ENCODE measurements at places on chromosomes 6 and 20.

DNA sequence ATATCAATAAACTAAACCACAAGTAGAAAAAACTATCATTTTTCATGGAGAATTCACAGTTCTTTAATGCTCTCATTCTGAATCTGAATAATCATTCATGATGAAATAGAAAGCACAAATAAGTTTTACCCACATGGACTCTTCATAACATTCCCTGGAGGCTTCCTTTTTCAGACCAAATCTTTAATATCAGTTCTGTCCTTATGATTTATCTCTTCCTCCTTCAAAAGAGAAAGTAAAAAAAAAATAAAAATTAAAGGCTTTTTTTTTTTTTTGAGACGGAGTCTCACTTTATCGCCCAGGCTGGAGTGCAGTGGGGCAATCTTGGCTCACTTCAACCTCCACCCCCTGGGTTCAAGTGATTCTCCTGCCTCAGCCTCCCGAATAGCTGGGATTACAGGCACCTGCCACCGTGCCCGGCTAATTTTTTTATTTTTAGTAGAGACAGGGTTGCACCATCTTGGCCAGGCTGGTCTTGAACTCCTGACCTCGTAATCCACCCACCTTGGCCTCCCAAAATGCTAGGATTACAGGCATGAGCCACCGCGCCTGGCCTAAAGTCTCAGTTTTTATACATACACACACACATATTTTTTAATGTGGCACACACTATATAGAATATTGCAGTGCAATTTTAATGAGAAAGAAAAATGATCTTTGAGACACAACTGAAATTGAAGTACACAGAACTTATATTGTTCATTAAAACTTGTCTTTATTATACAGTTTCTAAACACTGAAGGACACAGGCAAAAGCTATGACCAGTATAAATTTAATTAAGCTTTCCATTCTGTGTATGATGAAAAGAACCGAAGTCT is 31.9 kb upstream of the ZNF217 start:
- no peak for DNase-seq

DNA sequence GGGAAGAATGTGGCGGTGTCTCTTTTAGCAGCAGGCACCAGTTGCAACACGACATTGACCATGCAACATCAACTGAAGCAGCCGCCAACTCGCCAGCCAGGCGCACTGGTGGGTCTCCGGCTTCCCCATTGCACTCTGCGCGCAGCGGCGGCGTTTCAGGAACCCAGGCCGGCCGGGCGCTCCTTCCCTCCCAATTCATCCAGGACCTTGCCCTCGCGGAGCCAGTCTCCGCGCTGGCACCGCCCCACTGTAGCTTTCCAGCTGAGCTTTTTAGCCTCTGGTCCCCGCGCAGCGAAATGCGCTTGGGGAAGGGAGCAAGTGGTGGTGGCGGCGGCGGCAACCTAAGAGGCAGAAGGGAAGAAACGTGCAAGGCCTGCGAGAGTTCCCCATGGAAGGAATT is 297.9 kb upstream of the RIMS1 start:
- DNase-seq: no peak

DNA sequence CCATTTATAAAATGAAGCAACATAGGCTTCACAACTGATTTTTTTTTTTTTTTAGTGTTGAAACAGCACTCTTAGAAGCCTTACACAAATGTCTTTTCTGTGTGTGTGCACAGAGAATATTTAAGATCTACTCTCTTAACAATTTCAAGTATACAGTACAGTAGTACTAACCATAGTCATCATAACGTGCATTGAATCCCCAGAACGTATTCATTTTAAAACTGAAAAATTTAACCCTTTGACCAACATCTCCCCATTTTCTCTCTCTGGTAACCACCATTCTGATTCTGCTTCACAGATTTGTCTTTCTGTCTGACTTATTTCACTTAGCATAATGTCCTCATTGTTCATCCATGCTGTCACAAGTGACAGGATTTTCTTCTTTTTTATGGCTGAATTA is 475.6 kb downstream of the RFPL4B start:
- no peak for DNase-seq

DNA sequence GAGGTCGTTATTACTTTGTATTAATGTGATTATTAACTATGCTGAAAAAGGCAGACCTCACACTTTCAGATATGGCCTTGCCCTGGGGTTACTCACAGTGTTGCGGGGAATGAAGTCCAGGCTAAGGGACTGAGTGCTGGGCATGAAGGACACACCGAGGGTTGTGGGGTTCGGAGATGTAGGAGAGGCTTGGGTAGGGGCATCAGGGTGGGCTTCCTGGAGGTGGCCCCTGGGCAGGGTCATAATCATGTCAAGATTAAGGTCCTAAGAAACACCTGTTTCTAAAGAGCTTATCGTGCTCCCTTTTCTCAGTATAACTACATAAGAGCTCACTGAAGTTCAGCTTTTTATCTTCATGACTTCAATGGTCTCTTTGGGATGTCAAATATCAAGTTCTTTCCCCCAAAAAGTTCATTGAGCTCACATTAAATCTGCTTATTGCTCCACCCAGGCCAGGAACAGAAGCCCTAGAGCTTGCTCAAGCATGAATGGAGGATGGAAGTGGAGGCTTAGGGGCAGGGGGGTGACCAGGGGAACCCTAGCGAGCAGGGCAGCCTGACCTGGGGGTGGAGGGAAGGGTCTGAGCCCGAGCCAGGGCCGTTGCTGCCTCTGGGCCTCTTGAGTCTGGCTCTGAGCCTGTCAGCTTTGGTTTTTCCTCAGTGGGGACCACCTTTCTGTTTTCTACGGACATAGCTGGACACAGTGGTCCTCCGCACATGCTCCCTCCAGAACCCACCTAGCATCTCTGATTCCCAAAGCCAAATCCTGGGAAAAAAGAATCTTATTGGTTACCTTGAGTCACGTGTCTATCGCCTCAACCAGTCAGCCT is 37.3 kb upstream of the TGM2 start:
- no peak for DNase-seq

- no peak for DNase-seq
Measured at GRCh38 chr6:53546281-53546680, 1.4 kb upstream of the GCLC start.

DNA sequence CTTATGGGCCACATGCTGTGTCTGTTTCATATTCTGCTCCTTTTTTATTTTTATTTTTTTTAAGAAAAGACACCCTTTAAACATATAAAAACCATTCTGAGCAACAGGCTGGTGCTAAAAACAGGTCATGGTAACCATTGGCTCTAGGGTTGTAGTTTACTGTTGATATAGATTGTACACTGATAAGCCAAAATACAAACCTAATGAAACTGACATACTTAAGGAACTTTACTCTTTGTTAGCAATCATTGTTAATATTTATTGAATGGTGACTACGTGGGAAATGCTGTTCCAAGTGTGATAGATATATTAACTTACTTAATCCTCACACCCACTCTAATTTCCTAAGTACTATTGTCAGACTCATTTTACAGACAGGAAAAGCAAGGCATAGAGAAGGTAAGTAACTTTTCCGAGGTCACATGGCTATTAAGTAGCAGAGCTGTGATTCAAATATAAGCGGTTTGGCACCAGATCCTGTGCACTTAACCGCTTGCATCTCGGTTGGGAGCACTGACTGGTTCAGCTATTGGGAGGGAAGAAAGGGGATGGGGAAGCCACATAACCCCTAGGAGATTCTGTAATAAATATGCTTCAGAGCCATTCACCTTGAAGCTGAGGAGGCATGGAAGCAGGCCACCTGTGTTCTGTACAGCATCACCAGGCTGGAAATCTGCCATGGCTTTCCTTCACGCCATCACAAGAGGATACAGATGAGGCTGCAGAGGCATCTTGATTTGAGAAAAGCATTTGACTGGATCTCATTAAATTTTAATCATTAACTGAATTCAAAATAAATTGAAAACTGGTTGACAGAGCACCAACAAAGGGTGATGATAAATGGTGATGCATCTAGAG is 4.9 kb downstream of the TRAF3IP2 start:
- DNase-seq: no peak

- DNase-seq: no peak
Measured at GRCh38 chr20:56391596-56392131, 351 bp downstream of the AURKA start.

GRCh38 chr6:24872779-24873178 is 63.0 kb downstream of the RIPOR2 start:
- DNase-seq: no peak

DNA sequence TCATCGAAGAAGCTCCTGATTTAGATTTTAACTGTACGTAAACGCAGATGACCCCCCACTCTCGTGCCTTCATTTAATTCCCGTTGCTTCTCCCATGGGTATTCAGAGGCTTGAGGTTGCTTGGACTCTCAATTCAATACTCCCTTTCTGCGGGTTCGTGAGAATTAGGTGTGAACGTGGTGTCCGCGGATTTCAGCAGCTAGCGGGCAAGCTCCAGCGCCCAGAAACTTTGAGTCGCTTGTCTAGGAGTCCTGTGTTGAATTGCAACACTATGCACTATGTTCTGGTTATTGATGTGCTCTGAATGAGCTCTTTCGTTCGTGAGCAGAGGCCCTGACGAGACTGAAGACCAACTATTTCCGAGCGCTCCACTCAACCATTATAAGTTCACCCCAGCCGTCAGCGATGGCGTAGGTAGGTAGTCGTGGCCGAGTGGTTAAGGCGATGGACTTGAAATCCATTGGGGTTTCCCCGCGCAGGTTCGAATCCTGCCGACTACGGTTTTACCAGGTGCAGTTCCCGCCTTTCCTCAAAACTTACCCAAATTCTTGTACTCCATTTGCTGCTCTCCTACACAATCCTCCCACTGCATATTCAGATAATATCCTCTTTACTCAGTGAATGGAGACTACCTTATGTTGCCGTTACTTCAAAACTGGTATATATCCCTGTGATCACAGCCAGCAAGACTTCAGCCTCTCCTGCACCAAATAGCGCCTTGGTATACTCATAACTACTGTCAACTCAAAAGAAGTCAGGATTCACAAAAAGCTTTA is 72.6 kb upstream of the ZNF184 start:
- DNase-seq: no peak
